ENCODE measurements at places on chromosomes 6 and 20.

- no peak for DNase-seq
Measured at GRCh38 chr6:168302534-168302933, 17.0 kb downstream of the DACT2 start.

DNA sequence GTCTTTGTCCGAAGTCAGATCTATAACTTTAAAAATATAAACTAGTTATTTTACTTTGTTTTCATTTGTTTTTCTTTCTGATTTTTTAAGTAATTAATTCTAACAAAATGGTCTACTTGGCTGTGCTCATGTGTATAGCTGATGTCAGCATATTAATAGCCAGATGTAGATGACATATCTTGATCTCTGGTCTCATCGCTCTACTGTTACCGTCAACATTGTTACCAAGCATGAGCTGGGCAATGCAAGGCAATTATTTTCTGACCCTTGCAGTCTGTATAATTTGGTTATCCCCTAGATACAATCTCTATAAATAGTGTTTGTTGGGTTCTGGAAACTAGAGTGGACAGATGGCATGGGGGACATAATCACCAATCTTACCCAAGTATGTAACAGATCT, 151.6 kb upstream of the PTPRK start:
- no peak for DNase-seq

GRCh38 chr20:8151372-8151771, 19.3 kb downstream of the PLCB1 start:
- DNase-seq: no peak

GRCh38 chr20:12287575-12287974, 369.9 kb downstream of the BTBD3 start:
- DNase-seq: no peak

DNA sequence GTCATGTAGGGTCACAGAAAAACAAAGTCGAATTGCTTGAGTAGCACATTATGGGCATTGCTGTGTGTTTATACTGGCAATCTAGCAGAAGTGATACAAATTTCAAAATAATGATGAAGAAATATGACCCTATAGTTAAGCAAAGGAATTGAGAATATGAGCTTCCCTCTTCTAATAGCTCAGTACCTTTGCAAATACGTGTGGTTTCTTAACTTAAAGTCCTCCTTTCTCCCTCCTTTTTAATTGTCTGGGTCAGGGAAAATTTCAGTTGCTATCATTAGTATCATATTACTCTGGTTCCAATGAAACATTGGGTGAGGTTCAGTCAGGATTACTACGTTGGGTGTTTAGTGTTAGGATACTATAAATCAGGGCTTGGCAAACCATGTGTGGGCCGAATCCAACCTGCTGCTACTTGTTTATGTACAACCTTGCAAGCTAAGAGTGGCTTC, 166.8 kb upstream of the CARMIL1 start:
- DNase-seq: no peak

- DNase-seq: no peak
Measured at GRCh38 chr20:36856195-36856594, 19.7 kb upstream of the TLDC2 start.

- no peak for DNase-seq
Measured at GRCh38 chr6:158049055-158050028, 67.7 kb downstream of the SYNJ2 start.

DNA sequence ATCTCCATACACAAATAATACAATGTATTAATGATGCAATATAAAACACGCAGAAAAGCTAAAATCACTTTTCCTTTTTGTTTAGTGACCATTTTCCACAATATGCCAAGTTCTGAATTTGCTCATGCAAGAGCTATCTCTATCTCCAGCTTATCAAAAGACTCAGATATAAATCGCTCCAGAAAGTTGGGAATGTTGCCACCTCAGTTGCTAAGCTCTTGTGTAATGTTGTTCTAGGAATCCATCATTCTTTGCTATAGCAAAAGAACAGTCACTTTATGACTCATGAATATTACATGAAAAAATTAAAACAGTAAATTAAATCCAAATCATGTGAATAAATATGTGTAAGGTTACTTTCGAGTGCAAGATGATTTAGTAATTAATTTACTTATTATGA, 8.7 kb downstream of the PLAGL1 start:
- DNase-seq: no peak

GRCh38 chr20:41654292-41654691, 36.1 kb upstream of the CHD6 start:
- DNase-seq: peak; percentile 85

- DNase-seq: no peak
Measured at GRCh38 chr6:97049253-97050011, 124.9 kb downstream of the KLHL32 start.

DNA sequence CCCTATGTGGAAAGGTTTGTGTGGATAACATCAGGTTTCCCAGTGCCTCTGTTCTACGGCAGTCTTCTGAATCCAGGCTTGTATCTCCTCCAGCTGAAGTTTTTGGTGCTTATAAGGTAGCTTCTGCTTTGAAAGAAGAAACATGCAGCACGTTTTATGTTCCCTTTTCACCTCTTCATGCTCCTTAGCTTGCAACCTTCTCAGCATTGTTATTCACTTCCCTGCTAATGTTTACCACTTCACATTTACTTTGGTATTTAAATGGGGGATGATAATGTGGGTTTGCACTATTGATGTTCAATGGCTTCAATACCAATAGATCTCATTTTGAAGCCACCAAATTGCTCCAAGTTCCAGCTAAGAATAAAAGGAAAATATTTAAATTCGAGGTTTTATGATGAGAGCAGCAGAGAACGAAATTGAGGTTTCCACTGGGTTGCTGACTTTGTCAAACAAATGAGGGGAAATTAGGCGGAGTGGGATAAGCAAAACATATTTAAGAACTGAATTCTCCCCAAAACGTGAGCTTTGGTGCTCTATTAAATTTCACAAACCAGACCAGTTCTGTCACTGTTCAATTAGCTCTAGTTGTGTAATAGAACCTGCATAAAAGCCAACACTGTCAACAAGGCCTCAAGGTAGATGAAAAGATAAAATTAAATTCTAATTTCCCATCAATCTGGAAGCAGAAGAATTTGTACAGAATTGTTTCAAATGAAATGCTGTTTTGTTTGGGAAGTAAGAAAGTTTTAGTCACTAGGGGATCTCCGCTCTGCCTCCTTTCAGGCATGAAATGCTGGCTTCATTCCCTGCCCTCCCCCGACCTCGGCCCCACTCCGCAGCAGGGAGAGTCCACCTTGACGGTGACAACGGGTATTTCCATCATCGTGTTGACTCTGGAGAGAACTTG, 1.4 kb downstream of the IL22RA2 start:
- no peak for DNase-seq

DNA sequence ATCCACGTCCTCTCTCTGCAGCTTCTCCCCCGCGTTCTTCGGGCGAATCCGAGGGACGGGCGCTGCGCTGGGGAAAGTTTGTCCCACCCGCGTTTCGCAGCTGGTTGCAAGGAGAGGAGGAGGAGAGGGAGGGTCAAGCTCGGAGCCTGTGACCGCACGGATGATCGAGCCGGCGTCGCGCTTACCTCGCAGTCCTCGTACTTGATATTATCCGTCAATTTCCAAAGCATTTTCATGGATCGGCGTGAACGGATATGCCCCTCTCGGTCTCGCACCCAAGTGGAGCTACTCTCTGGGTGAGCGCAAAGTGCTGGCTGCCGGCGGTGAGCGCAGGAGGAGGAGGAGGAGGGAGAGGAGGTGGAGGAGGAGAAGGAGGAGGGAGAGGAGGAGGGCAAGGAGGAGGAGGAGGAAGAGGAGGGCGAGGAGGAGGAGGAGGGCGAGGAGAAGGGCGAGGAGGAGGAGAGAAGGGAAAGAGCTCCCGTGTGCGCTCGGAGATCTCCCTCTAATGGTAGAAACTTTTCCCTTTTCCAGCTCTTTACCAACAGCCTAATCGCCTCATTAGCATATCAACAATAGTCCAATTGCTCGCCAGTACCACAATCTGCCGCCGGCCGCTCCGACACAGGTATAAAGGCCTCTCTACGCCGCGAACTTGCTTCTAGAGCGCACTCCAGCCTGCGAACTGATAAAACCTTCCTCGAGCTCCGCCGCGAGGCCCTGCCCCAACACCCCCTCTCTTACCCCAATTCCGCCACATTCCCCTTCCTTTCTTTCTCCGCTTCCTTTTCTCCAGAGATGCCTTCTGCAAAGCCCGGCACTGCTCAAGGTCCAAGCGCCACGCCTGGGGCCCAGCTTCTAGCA, at the start of gene TFAP2A:
Gene TFAP2A (minus strand): TSS at position 319 of the 861 bp plus-strand sequence. CDS start 83 bp downstream, at position 236.
- no peak for DNase-seq

DNA sequence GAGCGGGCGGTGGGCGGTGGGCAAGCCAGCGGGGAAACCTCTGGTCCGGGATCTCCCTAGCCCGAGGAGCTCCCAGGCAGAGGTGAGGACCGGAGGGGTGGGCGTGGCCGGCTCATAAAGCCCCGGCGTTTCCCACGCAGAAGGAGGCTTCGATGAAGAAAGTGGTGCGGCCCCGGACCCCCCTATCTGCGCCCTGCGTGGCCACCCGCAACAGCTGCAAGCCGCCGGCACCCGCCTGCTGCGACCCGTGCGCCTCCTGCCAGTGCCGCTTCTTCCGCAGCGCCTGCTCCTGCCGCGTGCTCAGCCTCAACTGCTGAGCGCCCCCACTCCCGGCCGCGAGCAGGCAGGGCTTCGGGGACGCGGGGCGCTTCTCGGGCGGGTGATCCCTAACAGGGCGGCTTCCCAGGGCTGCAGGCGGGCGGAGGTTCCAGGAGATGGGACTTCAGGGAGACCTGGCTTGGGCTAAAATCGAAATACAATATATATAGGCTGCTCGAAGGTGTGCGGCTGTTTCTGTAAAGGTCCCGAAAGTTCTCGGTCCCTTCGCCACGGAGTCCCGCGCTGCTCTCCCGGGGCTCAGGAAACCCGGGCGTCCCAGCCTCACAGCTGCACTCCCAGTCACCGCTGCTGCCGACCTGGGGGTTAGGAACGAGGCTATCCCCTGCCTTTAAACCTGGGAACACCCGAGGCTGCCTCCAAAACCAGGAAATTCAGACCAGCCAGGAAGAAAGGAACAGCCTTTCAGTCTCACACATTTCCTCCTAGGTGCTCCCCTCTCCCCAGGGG, 27.8 kb downstream of the ASIP start:
- no peak for DNase-seq

- no peak for DNase-seq
Measured at GRCh38 chr6:39812853-39813533, 20.8 kb downstream of the DAAM2 start.

DNA sequence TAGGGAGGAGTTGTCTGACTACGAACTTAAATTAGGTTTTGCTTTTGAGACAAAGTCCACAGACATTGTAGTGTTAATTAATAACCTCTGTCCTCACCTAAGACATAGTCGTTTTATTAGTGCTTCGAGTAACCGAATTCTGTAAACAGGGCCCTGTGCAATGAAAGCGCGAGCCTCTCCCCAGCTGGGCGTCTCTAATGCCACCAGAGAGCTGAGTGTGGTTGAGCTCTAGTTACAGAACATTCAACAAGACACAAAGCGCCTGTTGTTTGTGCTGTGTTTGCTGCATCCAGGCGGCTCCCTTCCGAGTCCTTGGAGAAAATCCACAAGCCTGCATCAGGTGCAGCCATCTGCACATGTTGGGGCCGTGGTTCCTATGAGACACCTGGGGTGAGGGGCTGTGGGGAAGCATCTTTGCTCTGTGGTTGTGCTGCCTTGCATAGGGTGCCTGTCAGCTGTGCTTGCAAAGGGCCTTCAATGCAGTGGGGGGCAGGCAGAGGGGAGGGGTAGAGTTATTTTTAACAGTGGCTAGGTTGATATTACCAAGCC, 63.9 kb downstream of the CD164 start:
- no peak for DNase-seq

- DNase-seq: peak; percentile 21
Measured at GRCh38 chr6:1686117-1687098, 76.7 kb downstream of the FOXC1 start.

DNA sequence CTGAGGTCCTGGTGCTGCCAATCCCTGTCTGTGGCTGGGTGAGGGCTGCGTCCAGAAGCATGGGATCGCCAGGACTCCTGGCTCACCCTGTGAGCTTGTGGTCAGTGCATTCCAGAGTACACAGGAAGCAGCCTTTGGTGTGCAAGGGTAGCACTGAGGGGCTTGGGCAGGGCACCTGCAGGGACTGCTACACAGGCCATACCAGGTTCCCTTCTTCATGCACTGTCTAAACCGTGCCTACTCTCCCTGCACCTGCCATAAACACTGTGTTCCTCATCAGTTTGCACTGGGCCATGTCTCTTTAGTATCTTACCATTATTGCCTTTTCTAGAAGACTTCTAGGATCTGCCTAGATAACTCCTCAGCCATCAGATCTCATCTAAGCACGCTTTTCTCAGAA, 72.8 kb upstream of the NKX2-2 start:
- no peak for DNase-seq

DNA sequence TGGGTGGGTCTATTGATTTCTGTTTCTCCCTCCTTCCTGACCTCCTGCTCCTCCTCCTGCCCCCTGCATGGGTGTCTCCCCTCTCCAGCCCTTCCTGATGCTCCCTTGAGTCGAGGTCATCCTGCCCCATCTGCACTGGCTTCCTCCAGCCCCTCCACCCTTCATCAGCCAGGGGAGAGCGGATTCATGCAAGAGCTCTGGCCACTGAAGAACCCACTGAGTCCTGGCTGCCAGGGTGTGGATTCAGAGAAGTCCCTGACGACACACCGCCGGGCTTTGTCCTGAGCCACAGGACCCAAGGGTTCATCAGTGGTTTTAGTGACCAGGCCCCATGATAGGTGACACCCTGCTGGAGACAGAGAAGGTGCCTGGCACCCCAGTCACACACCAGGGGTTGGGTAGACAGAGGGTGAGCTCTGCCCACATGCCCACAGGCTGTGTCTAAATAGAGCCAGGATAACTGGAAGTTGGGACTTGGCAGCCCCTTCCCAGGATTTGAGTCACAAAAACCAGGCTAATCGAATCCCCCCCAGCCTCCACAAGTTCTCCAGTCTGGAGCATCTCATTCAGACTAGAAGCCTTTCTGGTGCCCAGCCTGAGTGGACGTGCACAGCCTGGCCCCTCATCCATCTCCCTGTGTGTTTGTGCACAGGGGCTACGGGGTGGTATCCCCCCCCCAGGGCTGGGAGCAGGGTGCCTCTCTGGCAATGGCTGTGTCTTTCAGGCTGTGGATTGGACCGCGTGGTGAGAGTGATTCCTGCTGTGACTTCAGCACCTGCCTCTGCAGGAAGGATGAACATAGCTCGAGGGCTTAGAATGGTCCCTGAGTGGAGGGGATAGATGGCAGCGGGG, 1.2 kb downstream of the GFRA4 start:
- DNase-seq: no peak

- DNase-seq: no peak
Measured at GRCh38 chr6:45690846-45691245, 313.1 kb upstream of the SUPT3H start.
